Left ventricle myocardium superior (tissue), 1 donor: ENCODE measurements at places on chromosomes 13 and 19.

DNA sequence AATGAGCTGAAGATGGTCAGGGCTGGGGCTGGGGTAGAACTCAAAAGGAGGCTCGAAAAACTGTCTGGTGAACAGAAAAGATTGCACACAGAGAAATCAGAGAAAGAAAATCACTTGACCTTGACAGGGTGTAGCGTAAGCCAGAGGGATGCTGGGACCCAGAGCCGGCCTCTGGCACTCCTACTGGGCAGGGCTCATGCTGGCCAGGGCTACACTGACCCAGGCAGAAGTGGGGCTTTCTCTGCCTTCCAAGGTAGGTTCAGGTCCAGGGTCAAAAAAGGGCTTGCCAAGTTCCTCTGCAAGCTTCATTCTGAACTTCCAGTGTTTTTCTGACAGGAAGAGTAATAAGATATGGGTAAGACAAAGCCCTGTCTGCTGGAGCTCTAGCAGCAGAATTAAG lies 56.2 kb downstream of the LATS2 start:
- no peak for DNase-seq

DNA sequence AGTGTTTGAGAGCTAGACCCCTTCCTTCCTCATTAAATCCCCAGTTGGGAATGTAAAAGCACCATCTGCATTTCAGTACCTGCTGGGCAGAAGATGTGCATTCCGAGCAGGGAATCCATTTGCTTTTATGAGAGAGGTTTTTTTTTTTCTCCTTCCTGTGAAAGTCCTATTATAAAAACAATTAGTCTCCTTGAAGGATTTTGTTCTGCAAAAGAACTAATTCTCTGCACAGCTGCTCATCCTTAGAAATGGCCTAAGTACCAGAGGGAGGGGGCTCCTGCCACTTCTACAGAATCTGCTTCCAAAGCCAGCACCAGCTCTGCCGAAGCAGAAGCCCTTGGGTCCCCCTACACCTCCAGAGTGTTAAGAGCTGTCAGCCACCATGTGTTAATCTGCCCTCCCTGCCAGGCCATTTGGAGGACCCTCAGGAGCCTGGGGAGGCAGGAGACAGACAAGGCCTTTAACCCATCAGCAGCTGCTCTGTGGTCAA lies 36.4 kb upstream of the SERPINE3 start:
- DNase-seq, result no peak

GRCh38 chr13:108987944-108988343 lies 358.5 kb downstream of the MYO16 start:
- DNase-seq, result no peak

DNA sequence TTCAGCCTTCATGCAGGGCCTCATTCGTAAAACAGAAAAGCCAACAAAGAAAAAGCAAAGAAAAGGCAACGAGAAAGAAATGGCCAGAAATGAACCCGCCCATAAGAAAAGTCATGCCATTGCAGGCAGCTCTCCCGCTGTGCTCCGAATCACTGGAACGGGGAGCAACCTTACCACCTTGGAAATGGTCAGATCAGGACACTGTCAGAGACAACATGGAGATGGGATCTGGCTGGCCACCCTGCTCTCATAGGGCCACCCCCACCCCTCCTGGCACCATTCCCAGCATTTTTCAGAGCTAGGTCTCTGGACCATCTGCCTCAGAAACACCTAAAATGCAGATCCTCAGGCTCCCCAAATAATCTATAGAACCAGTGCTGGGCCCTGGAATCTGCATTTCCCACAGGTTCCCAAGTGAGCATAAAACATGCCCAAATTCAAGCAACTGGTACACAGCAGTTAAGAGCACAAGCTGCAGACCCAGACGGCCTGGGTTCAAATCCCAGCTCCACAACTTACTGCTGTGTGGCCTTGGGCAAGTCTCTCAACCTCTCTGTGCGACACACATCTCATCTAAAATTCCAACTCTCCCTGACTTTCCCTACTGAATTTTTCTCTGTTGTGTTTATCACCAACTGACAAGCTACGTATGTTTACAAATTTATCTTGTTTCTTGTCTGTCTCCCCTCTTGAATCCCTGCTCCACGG lies 151.6 kb downstream of the IER2 start:
- no peak for DNase-seq

DNA sequence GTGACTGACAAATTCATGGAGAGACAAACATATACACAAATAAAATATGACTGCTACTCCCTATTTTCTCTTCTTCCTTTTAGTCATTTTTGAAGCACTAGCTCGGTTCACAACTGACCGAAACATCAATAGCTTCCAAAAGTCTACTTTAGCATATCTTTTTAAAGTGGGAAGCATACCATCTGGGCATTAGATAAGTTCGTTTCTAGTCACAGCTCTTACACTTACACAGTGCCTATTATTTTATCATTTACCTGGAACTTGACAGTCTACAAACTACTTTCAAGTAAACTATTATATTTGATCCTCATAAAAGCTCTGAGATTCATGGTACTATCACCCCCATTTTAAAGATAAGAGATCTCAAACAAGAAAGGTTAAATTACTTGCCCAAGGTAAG lies 458.5 kb downstream of the LMO7 start:
- DNase-seq, result no peak

- no peak for DNase-seq
Measured at GRCh38 chr13:112169941-112170822, 103.2 kb downstream of the SOX1 start.

DNA sequence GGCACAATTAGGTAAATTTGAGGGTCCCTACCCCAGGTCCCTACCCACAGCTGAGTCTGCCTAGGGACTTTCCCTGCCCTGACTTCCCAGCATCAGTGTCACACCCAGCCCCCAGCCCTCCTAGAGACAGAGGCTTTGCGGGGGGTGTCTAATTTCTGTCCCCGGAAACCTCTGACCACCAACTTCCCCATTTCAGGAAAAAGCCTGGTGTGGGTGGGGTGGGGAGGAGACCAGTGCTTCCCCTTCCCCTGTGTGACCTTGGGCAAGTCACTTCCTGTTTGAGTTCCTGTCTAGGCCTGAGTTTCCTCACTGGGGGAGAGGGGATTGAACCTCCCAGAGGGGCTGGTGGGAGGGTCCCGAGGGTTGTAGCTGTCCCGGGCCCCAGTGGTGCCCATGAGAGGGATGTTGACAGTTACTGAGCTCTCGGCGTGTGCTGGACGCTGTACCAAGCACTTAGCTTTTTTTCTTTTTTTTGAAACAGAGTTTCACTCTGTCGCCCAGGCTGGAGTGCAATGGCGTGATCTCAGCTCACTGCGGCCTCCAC lies 7.9 kb downstream of the VASP start:
- DNase-seq, result peak; percentile 58

DNA sequence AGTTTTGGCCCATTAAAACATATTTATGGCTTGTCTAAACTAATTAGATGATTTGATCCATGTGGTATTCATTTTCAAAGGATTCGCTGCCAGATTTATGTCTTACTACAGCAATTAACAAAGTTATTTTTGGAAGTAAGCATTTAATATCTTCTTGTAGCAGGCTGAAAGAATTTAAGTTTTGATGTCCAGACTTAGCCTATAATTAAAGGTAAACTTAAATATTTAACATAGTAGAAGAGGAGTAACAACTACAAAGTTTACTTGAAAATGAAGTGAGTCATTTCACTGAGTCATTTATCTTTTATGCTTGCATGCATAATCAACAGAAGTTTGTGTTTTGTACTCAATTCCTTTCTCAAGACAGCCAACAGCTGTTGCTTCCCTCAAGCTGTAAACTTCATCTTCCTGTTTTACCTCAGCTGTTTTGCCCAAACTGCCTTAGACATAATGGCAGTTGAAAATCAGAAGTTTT lies 58.1 kb downstream of the EDNRB start:
- DNase-seq, result no peak

- DNase-seq, result no peak
Measured at GRCh38 chr19:55457683-55458457, 3.6 kb downstream of the ISOC2 start.
